ENCODE measurements at places on chromosomes 1 and 21. TPM values are rescaled to one million over a fixed set of nuclear protein-coding genes. Genes with fewer than 3 reads are reported as not detected.
A peak's percentile ranks its signal among the peaks of the same experiment; 100 is the strongest.

GRCh38 chr21:25518491-25518911 lies 88.8 kb downstream of the MRPL39 start:
- DNase-seq = no peak

GRCh38 chr1:53708687-53709086 lies 30.3 kb downstream of the GLIS1 start:
- no peak for DNase-seq

Gene RYR2
- total RNA-seq = 15.2 TPM

Gene LEMD1
- total RNA-seq = not detected

DNA sequence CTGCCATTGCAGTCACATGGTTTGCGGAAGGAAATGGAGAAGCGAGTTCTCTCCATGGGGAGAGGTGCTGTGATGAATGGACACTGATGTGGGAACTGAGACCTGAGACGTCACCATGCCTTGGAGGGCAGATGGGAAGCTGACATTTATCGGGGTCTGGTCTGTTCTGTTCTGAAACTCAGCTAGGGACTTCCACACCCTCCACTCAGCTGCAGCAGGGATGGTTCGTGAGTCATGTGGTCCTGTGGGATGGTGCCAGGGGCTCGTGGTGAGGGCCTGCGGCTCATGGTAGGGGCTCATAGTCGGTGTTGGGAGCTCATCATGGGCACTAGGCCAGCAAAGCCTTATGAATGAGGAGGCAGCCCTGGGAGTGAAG lies 6.1 kb downstream of the GPR137B start:
- DNase-seq = no peak

Gene AVPR1B
- not detected for total RNA-seq

GRCh38 chr1:169670836-169671235 lies 40.6 kb downstream of the SELL start:
- no peak for DNase-seq

GRCh38 chr1:206779638-206780037 lies 7.3 kb upstream of the IL10 start:
- DNase-seq = no peak

- DNase-seq = peak; percentile 35
Observed at GRCh38 chr1:30406996-30407864, 316.2 kb downstream of the MATN1 start.

GRCh38 chr1:183388735-183389134 lies 29.4 kb downstream of the NMNAT2 start:
- no peak for DNase-seq

DNA sequence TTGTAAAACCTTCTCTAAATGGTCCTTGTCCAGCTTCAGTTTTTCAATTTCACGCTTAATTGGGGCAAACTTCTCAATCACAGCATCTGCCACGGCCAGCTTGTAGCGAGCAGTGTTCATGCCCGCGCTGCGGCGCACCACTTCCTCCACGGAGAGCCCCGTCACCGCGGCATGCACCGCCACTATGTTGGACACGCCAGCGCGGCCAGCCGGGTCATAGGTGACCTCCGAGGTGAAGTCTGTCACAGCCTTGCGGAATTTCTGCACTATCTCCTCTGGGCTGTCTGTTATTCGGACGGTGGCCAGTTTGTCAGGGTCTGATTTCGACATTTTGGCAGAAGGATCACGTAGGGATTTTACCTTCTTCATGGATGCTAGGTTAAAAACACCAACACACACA lies 44.8 kb upstream of the TBX15 start:
- DNase-seq = no peak

Gene KLHDC9
- 0.32 TPM for total RNA-seq

- DNase-seq = no peak
Observed at GRCh38 chr1:40393173-40393572, 19.6 kb downstream of the SMAP2 start.

Gene OR2T11
- total RNA-seq = 2.8 TPM

Gene BRINP3
- 1.5 TPM for total RNA-seq

DNA sequence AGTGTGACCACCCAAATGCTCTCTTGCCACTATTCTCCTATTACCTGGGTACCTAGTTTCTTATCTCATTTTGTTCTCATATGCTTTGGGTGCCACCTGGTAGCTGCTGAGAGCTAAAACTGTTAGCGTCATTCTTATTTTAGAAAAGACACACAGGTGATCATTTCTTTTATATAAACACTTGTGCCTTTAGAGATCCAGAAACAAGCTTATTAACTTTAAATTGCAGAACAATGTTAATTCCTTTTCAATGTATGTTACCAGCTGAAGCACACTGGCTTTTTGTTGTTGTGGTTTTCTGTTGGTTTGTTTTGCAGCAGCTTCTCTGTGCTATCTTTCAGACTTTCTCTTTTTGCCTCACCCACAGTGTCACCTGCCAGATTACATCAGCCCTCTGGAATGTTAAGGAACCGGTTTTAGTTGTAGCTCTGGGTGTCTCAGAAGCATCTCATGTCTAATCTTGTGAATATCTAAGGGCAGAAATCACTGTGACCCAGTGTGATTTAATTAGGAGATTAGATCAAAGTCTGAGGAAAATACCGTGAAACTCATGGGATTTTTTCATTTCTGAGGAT lies 43.4 kb upstream of the SLC19A2 start:
- no peak for DNase-seq

DNA sequence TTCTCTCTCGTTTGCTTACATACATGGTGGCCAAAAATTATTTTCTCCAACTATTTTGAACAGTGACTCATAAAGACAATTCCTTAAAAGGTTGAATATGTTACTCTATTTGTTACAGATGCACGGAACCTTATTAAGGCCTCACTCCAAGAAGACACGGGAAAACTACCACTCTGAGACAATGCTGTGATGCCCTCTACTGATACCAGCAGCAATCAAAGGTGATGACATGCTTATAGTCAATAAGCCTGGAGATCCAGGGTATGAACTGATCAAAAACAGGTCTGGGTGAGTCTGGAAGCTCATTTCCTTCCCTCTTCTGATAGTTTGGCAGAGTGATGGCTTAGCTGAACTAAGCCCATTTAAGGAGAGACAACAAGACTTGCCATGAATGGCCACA lies 563.0 kb downstream of the LRRIQ3 start:
- no peak for DNase-seq

- no peak for DNase-seq
Observed at GRCh38 chr21:42202321-42202720, 16.6 kb upstream of the ABCG1 start.

DNA sequence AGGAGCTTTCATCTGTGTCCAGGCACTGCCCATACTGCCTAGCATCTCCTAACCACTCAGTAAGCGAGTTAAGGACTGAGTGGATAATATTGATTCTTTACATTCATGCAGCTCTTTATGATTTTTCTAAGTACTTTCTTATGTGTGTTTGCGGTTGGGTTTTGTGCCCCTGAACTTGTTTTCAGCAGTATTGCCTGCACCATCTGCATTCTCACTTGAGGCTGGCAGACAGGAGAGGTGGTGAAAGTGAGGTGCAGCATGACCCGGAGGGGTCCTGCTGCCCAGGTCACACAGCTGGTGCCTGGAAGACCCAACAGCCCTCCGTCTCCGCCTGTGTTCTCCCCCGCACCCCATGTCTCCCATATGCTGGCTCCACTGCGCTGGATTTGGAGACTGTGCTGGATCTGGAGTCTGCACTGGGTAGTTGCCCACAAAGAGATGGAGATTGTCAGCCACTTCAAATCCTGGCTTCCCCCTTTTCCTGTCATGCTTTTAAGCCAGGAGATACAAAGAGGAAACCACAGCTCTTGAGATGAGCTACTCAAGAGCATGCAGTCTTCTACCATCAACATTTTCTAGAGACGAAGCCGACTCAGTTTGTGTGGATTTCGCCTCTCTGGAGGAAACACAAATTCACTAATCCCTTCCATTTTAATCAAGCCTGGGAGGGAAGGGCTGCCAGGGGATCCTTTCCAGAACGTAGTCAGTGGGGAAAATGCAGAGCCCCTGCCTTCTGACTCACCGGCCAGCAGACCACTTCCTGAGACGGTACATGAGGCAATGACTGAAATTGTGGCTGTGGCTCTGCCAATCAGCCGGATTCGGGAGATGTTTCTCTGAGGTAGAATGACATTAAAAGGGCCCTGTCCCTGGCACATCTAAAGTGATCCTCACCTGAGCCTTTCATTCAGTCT lies 71.7 kb upstream of the ANGPTL1 start:
- DNase-seq = no peak

GRCh38 chr1:50271968-50272578 lies 151.2 kb downstream of the DMRTA2 start:
- DNase-seq = no peak

Gene RHBDL2
- not detected for total RNA-seq

- DNase-seq = peak; percentile 55
Observed at GRCh38 chr1:208047476-208047934, 136.6 kb upstream of the CD34 start.

GRCh38 chr1:41720861-41721410 lies 197.8 kb downstream of the HIVEP3 start:
- DNase-seq = no peak

Gene CR1L
- not detected for total RNA-seq

- DNase-seq = no peak
Observed at GRCh38 chr1:32539584-32540571, 651 bp downstream of the ZBTB8A start.

Gene CLDN17
- total RNA-seq = not detected
